ENCODE measurements at places on chromosomes 16 and 17. TPM values are rescaled to one million over a fixed set of nuclear protein-coding genes. Genes with fewer than 3 reads are reported as not detected.

Gene KRT32
- total RNA-seq, result not detected

DNA sequence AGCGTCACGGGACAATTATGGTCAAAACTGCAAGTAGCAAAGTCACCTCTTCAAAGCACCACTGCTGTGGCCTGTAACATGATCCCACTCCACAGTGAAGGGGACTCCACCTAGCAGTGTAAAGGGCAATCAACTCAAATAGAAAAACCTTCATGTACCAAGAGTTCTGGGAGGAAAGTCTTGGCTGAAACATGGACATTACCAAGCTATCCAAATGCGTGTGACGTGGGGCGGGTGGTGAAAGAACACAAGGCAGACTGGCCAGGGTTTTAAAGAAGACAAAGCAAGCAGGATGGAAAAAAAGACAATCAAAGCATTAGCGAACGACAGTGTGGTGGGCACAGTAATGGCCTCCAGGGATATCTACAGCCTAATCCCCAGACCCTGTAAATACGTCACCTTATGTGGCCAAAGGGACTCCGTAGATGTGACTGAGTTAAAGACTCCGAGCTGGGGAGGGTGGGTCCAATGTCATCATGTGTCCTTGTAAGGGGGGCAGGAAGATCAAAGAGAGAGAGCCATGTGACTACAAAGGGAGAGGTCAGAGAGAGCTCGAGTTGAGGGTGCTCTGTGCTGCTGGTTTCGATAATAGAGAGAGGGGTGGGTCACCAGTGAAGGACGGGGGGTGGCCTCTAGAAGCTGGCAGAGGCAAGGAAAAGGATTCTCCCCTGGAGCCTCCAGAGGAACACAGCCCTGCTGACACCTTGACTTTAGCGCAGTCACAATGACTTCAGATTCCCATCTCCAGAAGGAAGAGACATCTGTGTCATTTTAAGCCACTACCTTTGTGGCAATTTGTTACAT is 6.0 kb downstream of the HSDL1 start:
- peaks cover 17% of the 10 kb centered on the region for H3K4me1 ChIP-seq
- no peak for DNase-seq
- H3K4me3 ChIP-seq, result no peak overlapping the region
- H3K36me3 ChIP-seq, result no peaks in the 10 kb centered on the region

- H3K36me3 ChIP-seq, result no peaks in the 10 kb centered on the region
- H3K4me1 ChIP-seq, result peaks cover 27% of the 10 kb centered on the region
- no peak overlapping the region for H3K27ac ChIP-seq
- DNase-seq, result no peak
- no peaks in the 10 kb centered on the region for H3K27me3 ChIP-seq
Measured at GRCh38 chr17:50948711-50949110, 82.6 kb upstream of the TOB1 start.

Gene KRTAP1-5
- total RNA-seq, result not detected

GRCh38 chr17:82175951-82176350 is 36.7 kb downstream of the CCDC57 start:
- H3K4me1 ChIP-seq, result no peaks in the 10 kb centered on the region
- no peak overlapping the region for H3K4me3 ChIP-seq
- no peak for DNase-seq
- H3K36me3 ChIP-seq, result no peaks in the 10 kb centered on the region
- no peak overlapping the region for H3K27ac ChIP-seq
- H3K27me3 ChIP-seq, result no peaks in the 10 kb centered on the region

GRCh38 chr16:46687486-46687885 is 1.5 kb downstream of the VPS35 start:
- no peak for DNase-seq
- peak overlapping the region; percentile 99 for H3K4me3 ChIP-seq
- H3K36me3 ChIP-seq, result no peaks in the 10 kb centered on the region
- peaks cover 52% of the 10 kb centered on the region for H3K4me1 ChIP-seq
- no peaks in the 10 kb centered on the region for H3K27me3 ChIP-seq

DNA sequence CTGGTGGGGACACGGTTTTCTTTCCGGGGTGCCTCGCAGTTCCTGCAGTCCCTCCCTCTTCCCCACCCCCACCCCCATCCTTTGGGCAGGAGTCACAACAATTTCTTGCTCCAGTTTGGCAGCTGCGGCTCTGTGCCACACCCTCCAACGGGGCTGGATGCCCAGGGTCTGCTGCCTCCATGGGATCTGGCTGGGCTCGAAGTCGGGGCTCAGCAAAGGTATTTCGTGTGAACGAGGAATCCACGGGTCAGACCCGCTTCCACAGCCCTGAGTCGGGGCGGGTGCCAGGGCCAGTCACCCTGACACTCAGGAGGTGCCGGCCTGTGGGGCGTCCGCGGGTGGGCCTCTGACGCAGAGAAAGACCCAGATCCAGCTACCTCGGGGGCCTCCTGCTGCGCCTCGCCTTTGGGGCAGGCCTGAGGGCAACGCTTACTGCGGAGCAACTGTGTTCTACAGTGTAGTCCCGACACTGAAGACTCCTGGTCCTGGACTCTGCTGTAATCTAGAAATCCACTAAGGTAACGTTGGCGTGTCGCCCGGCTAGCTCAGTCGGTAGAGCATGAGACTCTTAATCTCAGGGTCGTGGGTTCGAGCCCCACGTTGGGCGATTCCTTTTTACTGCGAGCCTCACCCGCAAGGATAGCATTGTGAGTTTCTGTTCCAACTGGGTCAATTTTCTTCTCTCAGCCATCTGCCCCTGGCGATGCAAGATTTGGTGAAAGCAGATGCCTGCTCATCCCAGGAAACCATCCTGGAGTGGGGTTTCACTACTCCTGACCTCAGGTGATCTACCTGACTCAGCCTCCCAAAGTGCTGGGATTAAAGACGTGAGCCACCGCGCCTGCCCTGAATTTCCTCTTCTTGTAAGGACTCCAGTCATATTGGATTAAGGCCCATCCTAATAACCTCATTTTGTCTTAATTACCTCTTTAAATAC is 12.6 kb upstream of the OR1F1 start:
- H3K27me3 ChIP-seq, result peaks cover 55% of the 10 kb centered on the region
- no peaks in the 10 kb centered on the region for H3K36me3 ChIP-seq
- no peak overlapping the region for H3K27ac ChIP-seq
- peaks cover 35% of the 10 kb centered on the region for H3K4me1 ChIP-seq
- H3K4me3 ChIP-seq, result no peak overlapping the region
- no peak for DNase-seq

GRCh38 chr17:49640556-49640955 is 37.3 kb downstream of the SPOP start:
- H3K36me3 ChIP-seq, result no peaks in the 10 kb centered on the region
- no peak overlapping the region for H3K4me3 ChIP-seq
- no peaks in the 10 kb centered on the region for H3K27me3 ChIP-seq
- H3K4me1 ChIP-seq, result no peaks in the 10 kb centered on the region
- H3K27ac ChIP-seq, result no peak overlapping the region
- DNase-seq, result no peak

GRCh38 chr17:444879-445454 is 92.4 kb upstream of the RPH3AL start:
- H3K4me3 ChIP-seq, result no peak overlapping the region
- peaks cover 27% of the 10 kb centered on the region for H3K36me3 ChIP-seq
- no peaks in the 10 kb centered on the region for H3K27me3 ChIP-seq
- peaks cover 29% of the 10 kb centered on the region for H3K4me1 ChIP-seq

Gene CCDC43
- total RNA-seq, result 30.9 TPM

DNA sequence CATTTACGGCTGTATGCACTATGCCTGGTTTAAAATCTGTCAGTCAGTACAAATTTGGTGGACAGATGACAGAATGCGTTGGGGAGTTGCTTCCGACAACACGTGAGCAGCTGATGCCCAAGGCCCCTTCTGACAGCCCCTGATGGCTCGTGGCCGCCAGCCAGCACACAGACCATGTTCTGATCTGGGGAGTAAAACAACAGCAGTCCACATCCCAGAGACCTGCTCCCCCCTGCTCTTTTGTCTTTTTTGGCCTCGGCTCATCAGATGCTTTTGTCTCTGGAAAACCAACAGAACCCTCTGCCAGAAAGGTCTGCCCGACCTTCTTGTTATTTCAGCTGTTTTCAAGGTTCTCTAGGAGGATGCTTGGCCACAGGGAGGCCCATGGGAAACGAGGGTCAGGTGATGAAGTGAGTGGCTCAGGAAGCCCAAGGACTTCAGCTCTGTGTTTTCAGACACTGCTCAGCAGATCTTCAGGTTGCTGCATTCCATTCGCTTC is 10.8 kb downstream of the ARSG start:
- H3K27me3 ChIP-seq, result no peaks in the 10 kb centered on the region
- H3K4me3 ChIP-seq, result no peak overlapping the region
- H3K36me3 ChIP-seq, result no peaks in the 10 kb centered on the region
- no peak for DNase-seq
- no peak overlapping the region for H3K27ac ChIP-seq

Gene PRSS36
- total RNA-seq, result 0.61 TPM

DNA sequence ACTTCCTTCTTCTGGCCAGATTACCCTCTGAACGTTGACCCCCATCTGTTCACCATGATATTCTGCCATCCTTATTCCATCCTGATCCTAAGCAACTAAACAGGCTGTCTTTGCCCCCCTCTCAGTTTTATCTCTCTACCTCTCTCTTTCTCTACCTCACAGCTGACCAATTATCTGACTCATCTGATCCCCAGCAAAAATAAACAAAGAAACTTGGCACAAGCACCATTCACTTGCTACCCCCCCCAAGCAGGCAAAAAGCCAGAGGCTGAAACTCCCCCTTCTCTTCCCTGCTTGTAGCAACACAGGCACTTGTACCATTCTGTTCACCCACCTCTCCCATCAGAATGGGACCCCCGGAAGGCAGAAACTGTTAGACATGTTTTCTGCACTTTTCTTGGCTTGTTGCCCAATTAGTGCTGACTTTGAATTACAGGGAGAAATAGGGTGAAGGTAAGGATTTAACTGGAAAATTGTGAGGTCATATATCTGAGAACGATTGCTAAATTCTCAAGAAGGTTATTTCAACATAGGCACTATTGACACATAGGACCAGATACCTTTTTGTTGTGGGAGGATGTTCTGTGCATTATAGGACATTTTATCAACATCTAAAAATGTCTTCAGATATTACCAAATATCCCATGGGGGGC is 163.2 kb downstream of the TOX3 start:
- no peaks in the 10 kb centered on the region for H3K27me3 ChIP-seq
- H3K27ac ChIP-seq, result no peak overlapping the region
- H3K4me3 ChIP-seq, result no peak overlapping the region
- no peak for DNase-seq
- no peaks in the 10 kb centered on the region for H3K4me1 ChIP-seq

DNA sequence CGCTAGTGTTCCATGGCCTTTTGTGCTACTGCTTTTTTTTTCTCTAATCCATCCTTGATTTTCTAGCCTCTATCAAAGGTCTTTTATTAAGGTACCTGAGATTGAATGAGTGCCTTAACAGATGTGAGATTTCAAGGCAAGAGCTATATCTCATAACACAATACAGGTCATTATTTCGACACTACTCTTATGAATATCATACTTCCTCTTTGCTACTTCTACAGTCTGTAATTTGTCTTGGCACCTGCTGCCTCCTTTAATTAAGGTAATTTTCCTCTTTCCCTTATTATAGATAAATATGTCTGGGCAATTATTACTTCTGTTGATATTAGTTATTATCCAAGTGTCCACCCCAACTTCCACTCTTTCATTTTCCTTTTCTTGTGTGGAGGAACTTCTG is 5.3 kb downstream of the KRT28 start:
- no peak overlapping the region for H3K4me3 ChIP-seq
- H3K27ac ChIP-seq, result no peak overlapping the region
- no peaks in the 10 kb centered on the region for H3K4me1 ChIP-seq
- H3K27me3 ChIP-seq, result peaks cover 9% of the 10 kb centered on the region
- H3K36me3 ChIP-seq, result no peaks in the 10 kb centered on the region
- no peak for DNase-seq

DNA sequence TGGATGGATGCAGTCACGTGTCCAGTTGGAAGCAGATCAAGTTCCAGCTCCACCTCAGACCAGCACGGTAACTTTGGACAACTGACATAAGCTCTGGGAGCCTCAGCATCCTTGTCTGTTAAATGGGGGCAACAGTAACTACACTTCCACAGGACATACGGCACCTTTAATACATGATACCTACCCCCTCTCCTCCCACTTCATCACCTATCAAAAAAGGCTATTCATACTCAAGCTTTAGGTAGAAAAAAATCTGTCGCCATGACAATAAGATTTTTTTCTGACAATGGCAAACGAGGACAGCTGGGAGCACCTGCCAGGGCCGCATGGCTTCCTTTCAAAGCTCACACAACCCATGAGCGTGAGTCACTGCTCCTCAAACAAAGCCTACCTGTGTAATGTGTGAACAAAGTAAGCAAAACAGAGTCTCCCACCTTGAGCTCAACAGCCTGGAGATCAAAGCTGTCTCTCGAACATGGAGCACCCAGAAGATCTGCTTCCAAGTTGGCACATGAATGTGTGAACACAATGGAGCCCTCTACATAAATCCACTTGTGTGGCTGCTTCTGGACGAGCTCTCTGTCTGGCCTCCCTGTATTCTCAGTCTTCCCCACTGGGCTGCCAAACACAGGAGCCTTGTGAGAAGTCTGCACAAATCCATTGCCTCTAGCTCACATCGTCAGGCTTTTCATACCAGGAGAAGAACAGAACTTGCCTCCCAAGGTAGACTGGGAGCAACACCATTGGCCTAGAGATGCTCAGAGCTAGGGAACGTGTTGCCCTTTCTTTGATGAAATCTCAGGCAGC is 459.7 kb downstream of the SOX9 start:
- no peaks in the 10 kb centered on the region for H3K27me3 ChIP-seq
- no peaks in the 10 kb centered on the region for H3K36me3 ChIP-seq
- no peaks in the 10 kb centered on the region for H3K4me1 ChIP-seq
- H3K4me3 ChIP-seq, result no peak overlapping the region
- no peak overlapping the region for H3K27ac ChIP-seq
- DNase-seq, result no peak

GRCh38 chr16:86899757-86900156 is 321.4 kb downstream of the FOXL1 start:
- H3K27me3 ChIP-seq, result no peaks in the 10 kb centered on the region
- no peak for DNase-seq
- H3K36me3 ChIP-seq, result no peaks in the 10 kb centered on the region
- no peaks in the 10 kb centered on the region for H3K4me1 ChIP-seq
- H3K27ac ChIP-seq, result no peak overlapping the region
- H3K4me3 ChIP-seq, result no peak overlapping the region

- H3K27me3 ChIP-seq, result peaks cover 3% of the 10 kb centered on the region
- no peaks in the 10 kb centered on the region for H3K4me1 ChIP-seq
- no peak overlapping the region for H3K27ac ChIP-seq
- no peaks in the 10 kb centered on the region for H3K36me3 ChIP-seq
Measured at GRCh38 chr17:62216847-62217246, 151.8 kb upstream of the MED13 start.

Gene PROCA1
- total RNA-seq, result 4.9 TPM

Gene HELZ
- total RNA-seq, result 62.5 TPM

Gene BANP
- 29.5 TPM for total RNA-seq

DNA sequence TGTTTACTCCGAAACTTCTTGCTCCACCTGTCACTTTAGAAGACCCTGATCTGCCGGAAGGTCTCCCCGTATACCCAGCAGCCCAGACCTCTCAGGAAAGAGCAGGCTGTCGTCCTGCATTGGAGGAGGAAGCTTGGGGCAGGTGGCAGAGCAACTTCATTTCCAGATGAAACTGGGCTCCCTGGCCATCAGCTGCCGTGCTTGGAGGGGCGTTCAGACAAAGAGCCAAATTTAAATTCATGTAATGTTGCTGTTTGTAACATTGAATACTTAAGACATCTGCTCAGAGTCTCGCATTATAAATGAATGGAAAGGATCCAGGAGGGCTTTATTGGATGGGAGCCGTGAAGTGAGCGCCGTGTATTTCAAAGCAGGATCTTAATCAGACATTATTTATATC is 628.5 kb downstream of the MAF start:
- DNase-seq, result no peak
- no peaks in the 10 kb centered on the region for H3K36me3 ChIP-seq
- no peak overlapping the region for H3K27ac ChIP-seq
- no peaks in the 10 kb centered on the region for H3K4me1 ChIP-seq
- H3K27me3 ChIP-seq, result no peaks in the 10 kb centered on the region

All from CD8-positive, alpha-beta memory T cell (primary cell).